ENCODE measurements at places on chromosomes 11 and 22.

DNA sequence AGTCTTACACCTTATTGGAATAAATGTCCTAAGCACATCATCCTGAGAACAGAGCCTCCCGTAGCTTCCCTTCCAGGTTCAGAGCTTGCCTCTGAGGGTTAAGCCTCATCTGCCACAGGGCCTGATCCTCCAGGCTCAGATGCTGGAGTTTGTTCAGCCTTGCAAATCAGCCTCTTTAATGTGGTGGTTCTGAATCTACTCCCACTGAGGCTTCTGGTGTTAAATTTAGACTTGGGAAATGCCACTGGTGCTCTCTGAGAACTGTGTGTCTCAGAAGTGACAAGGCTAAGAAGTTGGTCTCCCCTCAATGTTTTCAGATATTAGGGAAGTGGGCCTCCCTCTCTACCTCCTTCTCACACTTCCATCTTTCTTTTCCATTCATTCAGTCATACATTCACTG lies 68.7 kb downstream of the CCDC81 start:
- no peak for DNase-seq

DNA sequence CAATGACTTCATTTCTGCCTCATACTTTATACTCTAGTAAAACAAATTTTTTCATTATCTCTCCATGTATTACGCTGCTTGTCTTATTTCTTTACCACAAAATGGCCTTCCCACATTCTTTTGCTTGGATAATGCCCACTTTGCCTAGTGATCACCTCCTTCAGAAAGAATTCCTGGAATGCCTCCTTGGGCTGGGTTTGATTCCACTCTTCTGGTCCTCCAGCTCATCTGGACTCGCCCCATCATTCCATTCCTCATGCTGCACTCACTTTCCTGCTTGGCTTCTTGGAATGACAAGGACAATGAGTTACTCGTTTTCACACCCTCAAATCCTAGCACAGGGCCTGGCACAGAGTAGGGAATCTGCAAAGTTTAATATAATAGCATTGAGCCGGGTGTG lies 475.1 kb upstream of the LARGE1 start:
- DNase-seq, result no peak

GRCh38 chr11:75413864-75414263 lies 14.5 kb downstream of the RPS3 start:
- no peak for DNase-seq

DNA sequence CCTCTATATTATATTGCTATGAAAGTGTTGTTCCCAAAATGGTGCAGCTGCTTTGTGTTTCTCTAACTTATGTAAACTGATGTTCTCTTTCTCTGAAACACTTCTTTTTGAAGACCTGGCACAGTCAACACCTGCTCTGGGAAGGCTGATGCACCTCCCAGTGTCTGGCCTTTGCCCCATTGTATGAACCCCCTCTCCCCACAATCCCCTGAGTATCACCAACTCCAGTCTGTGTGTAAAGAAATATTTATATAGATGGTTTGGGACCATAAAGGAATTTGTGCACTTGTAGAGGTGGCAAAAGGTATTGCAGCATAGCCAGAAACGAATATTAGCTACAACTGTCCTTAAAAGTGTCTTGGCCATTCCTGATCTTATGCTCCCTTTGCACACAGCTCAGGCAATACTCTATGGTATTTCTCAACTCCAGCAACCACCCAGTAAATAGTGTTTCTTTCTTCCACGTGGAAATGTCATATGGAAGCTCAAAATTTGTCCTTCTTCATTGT lies 365.2 kb upstream of the DDI1 start:
- DNase-seq, result no peak

- no peak for DNase-seq
Observed at GRCh38 chr11:28512143-28512756, 404.1 kb downstream of the METTL15 start.

GRCh38 chr11:132644520-132645239 lies 887.6 kb downstream of the OPCML start:
- DNase-seq, result no peak

GRCh38 chr11:91296629-91297028 lies 928.0 kb upstream of the FAT3 start:
- no peak for DNase-seq

DNA sequence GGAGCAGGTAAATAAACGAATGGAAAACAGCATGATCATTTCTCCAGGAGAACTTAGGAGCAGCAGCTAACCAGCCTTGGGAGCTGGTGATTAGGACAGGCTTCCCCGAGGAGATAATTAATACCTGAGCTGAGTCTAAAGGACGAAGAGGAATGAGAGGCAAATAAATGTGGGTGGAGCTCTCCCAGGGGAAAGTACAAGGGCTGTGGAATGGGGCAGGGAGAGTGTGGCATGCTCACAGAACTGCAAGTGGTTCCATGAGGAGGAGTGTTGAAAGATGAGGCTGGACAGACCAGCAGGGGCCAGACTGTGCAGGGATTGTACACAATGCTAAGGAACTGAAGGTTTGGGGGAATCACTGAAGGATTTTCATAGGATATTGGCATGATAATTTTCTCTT lies 14.2 kb upstream of the TLCD5 start:
- no peak for DNase-seq

DNA sequence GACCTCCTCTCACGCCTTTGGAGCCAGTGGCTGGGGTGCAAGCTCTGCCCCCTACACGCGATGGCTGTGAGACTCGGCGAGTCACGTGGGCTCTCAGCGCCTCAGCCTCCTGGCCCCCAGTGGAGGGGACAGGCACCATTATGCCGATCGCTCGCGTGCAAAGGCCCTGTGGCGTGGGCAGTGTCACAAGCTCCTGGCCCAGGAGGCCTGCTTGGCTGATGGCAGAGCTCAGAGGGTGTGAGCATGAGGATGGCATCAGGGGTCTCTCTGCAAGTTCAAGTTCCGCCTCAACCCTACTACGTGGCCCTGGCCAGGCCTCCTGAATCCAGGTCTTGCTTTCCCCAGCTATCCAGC lies 90.8 kb upstream of the KCNQ1OT1 start:
- no peak for DNase-seq

- no peak for DNase-seq
Observed at GRCh38 chr22:39132281-39132680, 20.2 kb downstream of the CBX7 start.

DNA sequence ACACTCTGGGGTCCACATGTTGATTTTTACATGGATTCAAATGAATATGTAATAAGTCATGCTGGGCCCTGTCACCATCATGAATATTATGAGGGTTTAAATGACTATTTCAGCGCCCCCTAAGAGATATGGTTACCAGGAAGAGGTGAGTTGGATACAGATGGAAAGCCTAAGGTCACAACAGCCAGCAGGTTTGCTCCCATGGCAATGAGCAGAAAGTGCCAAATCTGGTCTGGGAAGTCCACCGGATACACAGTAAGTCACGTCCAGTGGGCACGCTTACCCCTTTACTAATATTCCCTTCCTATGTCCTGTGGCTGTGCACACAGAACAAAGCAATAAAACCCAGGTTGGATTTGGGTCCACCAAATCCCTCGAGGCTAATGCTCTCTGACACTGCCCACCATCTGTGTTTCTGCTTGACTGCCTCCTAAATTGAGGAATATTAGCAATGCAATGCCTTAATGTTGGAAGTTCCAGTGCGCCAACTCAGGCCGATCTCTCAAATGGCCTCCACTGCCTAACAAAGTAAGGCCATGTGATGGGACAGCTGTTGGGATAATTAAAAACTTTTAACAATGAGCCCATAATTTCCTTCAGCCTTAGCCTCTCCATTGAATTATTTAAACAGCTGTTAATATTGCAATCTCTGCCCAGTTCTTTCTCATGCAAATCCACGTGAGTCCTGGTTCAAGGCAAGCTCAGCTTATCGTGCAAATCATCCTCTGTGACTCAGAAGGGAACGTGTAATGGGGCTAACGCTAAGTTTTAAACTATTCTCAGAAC lies 97.6 kb downstream of the SLC1A2 start:
- no peak for DNase-seq

DNA sequence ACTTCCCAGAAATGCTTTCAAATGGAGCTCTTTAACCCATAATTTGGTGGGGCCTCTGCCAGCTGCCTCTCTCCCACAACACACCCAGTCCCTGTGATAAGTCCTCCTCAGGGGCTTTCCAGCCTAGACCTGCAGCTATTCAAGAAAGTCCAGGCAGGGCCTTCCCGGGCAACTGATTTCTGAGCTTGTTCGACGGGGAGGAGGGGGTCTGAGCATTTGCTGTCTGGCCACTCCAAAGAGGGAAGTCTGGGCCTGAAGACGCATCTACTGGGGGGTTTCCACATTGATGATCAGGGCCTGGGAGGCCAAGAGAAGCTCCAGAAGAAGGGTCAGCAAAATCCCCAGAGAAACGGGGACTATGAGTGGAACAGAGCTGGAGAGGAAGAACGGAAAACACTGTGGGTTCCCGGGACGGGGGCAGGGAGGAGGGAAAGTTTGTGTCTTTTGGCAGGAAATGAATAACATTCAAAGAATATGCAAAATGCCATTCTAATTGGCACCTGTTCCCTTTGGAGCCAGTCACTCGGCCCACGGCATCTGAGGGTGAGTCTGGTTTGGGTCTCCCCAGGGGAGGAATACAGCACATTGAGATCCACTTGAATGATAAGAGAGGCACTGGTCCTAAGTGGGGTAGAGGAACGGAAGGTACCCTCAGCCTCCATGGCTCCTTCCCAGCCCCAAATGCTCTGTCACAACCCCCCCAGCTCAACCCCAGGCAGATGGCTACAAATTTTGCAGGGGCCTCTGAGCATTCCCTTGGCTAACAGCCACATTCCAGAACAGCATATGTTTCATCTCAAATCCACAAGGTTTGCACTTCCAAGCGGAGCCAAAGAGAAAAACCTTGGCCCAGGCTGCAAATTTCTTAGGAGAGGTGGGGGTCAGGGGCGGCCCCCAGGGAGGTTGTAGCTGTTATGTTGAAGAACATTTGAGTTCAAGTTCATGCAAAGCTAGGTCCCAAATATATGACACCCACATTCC lies 72.0 kb downstream of the RPUSD4 start:
- no peak for DNase-seq

DNA sequence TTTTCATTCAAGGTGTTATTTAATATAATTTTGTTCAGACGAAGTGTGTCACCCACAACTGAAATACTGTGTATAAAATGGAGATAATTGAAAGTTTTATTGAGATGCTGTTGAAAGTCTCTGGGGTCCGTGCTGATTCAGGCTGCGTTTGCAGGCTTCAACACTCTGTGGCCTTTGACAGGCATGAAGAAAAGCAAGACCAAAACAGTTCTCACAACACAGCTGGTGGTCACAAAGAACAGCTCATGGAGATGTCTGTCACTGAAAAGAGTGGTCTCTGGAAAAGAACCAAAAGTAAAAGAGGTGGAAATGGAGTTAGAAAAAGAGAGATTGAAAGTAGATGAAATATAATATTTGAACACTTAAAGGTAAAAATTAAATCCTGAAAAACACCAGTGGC lies 9.8 kb upstream of the MPPED2 start:
- DNase-seq, result no peak

- DNase-seq, result no peak
Observed at GRCh38 chr11:79663017-79663416, 222.2 kb upstream of the TENM4 start.

- no peak for DNase-seq
Observed at GRCh38 chr22:43253839-43254238, 66.9 kb upstream of the TTLL12 start.

DNA sequence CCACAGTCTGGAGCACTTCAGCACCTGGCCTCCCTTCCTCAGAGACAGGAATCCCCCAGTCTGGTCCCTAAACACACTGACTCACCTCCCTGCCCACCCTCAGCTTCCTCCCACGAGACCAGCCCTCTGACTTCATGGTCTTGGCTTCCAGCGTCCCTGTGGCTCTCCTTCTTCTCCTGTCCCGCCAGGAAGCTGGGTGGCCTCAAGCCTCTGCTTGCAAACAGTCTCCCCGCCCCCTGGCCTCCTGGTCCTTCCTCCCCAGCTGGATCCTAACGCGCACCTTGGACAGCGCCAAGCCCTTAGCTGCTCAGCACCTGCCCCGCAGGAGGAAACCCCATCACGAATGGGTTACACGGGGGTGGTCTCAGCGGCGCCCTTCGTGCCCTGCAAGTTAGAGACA lies 4.5 kb downstream of the NCF4 start:
- DNase-seq, result no peak
